ENCODE measurements at places on chromosomes 13 and 19. TPM values are rescaled to one million over a fixed set of nuclear protein-coding genes. Genes with fewer than 3 reads are reported as not detected.

ZNF738 gene
- total RNA-seq: 18.4 TPM

PABPC3 gene
- total RNA-seq: 0.06 TPM

AXL gene
- 224 TPM for total RNA-seq

DNA sequence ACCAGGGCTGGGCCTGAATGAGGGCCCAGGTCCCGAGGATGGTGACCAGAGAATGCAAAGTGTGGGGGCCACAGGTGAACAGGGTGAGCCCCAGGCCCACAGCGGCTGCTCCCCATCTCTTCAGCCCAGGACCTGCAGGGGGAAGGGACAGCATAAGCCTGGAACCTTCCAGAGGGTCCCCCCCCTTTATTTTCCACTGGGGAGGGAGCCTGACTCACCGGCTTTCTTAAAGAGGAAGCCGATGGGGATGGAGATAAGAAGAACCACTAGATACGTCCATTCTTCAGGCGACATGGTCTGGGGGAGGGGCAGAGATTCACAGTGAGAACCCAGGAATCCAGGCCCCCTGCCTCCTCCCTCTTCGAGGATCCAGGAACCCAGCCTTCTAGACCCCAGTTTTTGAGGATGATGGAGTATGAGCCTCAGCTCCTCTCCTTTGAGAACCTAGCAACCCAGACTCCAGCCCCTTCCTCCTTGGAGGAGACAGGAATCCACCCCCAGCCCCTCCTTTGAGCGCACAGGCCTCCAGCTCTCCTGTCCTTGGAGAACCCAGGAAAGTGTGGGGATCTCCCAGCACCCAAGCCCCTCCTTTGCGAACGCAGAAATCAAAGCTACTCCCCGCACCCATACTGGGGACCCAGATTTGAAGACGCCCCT is 1.0 kb downstream of the MBOAT7 start:
- peak; percentile 67 for DNase-seq
- H3K36me3 ChIP-seq: peaks cover 37% of the 10 kb centered on the region
- H3K4me3 ChIP-seq: peak overlapping the region; percentile 88
- H3K27me3 ChIP-seq: no peaks in the 10 kb centered on the region
- peak overlapping the region; percentile 56 for H3K27ac ChIP-seq
- peaks cover 13% of the 10 kb centered on the region for H3K4me1 ChIP-seq

KCNN4 gene
- total RNA-seq: 5.1 TPM

DNA sequence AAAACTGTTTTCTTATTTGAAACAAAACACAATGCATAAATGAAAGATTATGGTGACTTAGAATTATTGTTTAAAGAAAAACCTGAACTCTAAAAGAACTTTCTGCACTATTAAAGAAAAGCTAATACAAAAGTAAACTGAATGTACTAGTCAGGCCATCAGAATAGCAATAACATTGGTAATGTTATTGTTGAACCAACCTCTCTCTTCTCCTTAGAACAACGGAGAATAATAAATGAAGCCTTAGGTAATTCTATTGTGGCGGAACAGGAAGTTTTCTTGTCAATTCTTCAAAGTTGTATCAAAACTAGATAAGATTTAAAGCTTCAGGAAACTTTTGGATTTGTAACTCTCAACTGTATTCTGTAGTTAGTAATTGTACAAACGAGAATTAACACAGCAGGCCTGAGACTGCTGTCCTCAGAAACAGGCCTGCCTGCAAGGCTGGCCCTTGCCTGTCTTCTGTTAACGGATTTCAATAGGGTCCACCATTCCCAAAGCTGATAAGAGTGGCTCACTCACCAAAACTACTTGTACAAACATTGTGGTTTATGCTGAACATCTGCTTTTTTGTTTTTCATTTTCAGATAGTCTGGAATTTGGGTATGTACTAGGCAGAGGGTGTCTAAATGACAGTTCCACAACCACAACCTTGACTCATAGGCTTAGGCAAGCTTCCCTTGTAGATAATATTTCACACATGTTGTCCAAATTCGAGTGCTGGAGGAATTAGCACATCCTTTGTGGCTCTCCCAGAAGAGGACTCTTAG is 825.8 kb downstream of the GPC5 start:
- no peaks in the 10 kb centered on the region for H3K36me3 ChIP-seq
- H3K4me1 ChIP-seq: no peaks in the 10 kb centered on the region
- no peak overlapping the region for H3K4me3 ChIP-seq
- H3K27ac ChIP-seq: no peak overlapping the region
- no peaks in the 10 kb centered on the region for H3K27me3 ChIP-seq

DNA sequence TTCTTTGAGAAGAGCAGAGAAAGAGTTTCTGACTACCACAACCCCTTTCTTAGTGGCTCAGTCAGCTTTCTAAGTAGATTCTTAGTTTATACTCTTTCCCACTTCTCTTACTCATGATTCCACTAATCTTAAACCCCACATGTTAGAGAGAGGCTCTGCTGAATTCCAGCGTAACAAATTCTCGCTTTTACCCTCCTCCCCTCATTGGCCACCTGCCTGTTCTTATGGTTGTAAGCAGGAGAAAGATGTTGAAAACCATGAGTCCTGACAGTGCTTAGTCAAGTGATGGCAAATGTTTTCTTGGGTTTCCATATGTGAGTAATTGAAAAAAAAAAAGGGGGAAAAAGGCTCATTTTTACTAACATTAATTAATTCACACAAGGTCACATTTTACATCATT is 125.9 kb downstream of the ZDHHC20 start:
- DNase-seq: no peak
- no peaks in the 10 kb centered on the region for H3K27me3 ChIP-seq
- H3K36me3 ChIP-seq: no peaks in the 10 kb centered on the region

DNA sequence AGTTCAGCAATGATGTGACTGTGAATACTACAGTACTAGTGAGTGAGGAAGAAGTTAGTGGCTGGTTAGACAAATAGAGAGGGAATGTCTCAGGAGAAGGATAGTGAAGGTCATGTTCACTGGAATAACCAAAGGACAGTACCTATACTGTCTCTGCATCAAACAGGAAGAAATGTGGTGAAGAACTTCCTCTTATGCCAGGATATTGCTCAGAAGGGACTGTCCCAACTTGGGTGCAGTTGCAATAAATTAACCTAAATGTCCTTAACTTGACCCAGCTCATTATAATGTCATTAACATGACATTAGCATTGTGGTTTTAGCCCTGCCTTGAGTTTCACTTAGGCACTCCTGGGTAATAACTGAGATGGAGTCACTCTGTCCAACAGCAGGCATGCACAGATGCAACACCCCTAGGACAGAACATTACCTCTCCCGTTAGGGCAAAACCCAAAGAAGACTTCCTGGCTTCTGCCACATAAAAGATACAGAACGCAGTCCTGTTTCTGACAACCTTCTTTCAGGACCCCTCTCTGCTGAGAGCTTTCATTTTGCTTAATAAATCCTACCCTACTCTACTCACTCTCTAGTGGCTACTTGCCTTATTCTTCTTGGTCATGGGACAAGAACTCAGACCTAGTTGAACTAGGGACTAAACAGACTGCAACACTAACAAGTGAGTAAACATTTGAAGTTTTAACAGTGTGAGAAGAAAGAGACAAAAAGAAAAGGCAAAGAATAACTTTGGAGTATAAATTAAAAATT is 1591.6 kb upstream of the MIR17HG start:
- no peak for DNase-seq
- H3K4me1 ChIP-seq: no peaks in the 10 kb centered on the region
- no peak overlapping the region for H3K4me3 ChIP-seq
- no peaks in the 10 kb centered on the region for H3K36me3 ChIP-seq
- no peak overlapping the region for H3K27ac ChIP-seq

CFAP97D2 gene
- total RNA-seq: 0.08 TPM

DNA sequence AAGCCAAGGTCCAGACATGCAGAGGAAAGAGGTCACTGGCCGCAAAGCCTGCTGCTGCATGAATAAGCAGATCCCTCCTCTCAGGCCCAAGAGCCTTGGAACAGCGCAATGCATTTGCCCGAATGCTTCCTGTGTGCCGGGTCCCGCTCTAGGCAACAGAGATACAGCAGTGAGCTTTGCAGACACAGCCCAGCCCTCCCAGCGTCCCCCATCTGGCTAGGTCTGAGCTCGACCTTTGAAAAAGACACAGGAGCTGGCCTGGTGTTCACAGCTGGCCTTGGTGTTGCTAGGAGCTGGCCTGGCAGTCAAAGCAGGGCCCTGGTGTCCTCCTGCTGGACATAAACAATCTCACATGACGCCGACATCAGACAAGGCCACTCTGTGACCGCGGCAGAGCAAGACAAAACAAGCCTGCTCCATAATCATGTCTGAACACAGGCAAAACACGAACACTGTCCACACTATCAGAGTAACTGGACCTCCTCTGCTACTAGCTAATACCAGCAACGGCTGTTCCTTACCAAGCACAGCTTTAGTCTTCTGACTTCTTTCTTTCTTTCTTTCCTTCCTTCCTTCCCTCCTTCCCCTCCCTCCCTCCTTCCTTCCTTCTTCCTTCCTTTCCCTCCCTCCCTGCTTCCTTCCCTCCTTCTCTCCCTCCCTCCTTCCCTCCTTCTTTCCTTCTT is 5.7 kb upstream of the PEX11G start:
- H3K27ac ChIP-seq: no peak overlapping the region
- peaks cover 11% of the 10 kb centered on the region for H3K27me3 ChIP-seq
- H3K4me1 ChIP-seq: peaks cover 14% of the 10 kb centered on the region
- no peaks in the 10 kb centered on the region for H3K36me3 ChIP-seq
- no peak overlapping the region for H3K4me3 ChIP-seq

DNA sequence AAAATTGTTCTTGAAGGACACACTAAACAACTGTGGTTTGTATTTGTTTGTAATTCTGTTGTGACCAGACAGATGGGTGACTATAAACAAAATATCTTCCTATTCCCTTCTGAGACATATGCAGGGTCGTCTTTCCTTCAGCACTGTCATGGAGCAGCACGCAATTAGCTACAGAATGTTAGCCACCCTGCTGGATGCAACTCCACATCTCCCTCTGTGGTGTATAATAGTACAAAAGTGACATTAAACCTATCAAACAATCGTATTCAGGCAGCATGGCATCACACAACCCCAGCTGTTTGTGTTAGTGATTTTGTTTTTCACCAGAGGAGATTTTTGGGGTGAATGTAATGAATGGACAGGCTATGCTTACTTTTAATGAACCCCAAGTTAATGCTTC is 146.2 kb downstream of the GPC6 start:
- peaks cover 18% of the 10 kb centered on the region for H3K27me3 ChIP-seq

DNA sequence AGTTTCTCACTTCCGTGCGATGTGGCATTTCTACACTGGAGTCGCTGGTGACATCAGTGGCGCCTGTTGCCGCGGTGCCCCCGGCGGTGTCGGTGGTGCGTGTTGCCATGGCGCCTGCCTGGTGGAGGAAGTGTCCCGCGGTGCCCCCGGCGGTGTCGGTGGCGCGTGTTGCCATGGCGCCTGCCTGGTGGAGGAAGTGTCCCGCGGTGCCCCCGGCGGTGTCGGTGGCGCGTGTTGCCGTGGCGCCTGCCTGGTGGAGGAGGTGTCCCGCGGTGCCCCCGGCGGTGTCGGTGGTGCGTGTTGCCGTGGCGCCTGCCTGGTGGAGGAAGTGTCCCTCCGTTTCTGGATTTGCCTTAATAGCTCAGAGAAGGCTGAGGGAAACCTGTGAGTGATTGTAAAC is 127.6 kb downstream of the KDM4B start:
- H3K27me3 ChIP-seq: no peaks in the 10 kb centered on the region
- peaks cover 22% of the 10 kb centered on the region for H3K36me3 ChIP-seq
- no peaks in the 10 kb centered on the region for H3K4me1 ChIP-seq
- H3K27ac ChIP-seq: no peak overlapping the region
- DNase-seq: no peak
- H3K4me3 ChIP-seq: no peak overlapping the region

ZNF625 gene
- total RNA-seq: 8.4 TPM

CACNA1A gene
- not detected for total RNA-seq

URI1 gene
- total RNA-seq: 88.3 TPM

GRCh38 chr13:58051807-58052375 is 420.3 kb downstream of the PCDH17 start:
- H3K27ac ChIP-seq: no peak overlapping the region
- no peak overlapping the region for H3K4me3 ChIP-seq
- H3K4me1 ChIP-seq: no peaks in the 10 kb centered on the region
- no peaks in the 10 kb centered on the region for H3K27me3 ChIP-seq
- no peak for DNase-seq
- no peaks in the 10 kb centered on the region for H3K36me3 ChIP-seq

PTOV1 gene
- 65.8 TPM for total RNA-seq

NXNL1 gene
- total RNA-seq: not detected

- H3K36me3 ChIP-seq: no peaks in the 10 kb centered on the region
- DNase-seq: no peak
- H3K4me3 ChIP-seq: no peak overlapping the region
- H3K4me1 ChIP-seq: no peaks in the 10 kb centered on the region
- no peaks in the 10 kb centered on the region for H3K27me3 ChIP-seq
These were observed 30.7 kb downstream of the SLC25A42 start for GRCh38 chr19:19094513-19094912.

SLC7A10 gene
- not detected for total RNA-seq

DNA sequence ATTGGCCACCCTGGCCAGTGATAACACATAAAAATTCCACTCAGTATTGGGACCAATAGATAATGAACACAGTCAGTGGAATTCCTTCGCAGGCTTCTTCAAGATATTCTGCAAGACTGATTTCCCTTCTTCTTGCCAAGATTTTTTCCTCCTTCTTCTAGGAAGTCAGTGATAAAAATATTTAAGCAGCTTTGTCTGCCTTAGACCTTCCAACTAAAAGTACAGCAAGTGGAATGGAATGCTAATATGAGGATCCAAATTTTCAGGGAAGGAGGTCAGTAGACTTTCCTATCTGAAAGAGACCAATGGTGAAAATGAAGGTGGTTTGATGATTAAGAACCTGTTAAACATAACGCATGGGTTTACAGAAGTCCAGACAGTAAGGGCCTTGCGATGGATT is 9.6 kb downstream of the STARD13 start:
- H3K36me3 ChIP-seq: peaks cover 53% of the 10 kb centered on the region
- peaks cover 71% of the 10 kb centered on the region for H3K4me1 ChIP-seq
- no peak overlapping the region for H3K27ac ChIP-seq
- no peaks in the 10 kb centered on the region for H3K27me3 ChIP-seq

GRCh38 chr19:43731846-43732245 is 16.0 kb downstream of the IRGC start:
- H3K27ac ChIP-seq: no peak overlapping the region
- peaks cover 80% of the 10 kb centered on the region for H3K36me3 ChIP-seq
- DNase-seq: no peak
- no peaks in the 10 kb centered on the region for H3K27me3 ChIP-seq

DNA sequence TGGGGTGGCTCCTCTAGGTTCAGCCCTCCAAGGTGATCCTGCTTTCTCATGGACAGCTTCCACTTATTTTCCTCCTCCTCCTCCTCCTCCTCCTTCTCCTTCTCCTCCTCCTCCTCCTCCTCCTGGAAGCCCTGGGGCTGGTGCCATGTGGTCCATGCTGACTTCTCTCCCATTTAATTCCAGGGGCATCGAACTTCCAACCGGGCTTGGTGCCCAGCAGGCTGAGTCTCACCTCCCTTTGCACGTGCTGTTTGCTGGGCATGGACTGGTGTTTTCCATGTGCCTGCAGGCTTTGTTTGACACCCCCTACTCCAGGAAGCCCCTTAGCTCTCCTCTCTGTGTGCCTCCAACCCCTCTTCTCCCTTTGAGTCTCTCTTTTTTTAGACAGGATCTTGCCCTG is 3.7 kb downstream of the MAST3 start:
- peaks cover 24% of the 10 kb centered on the region for H3K4me1 ChIP-seq
- DNase-seq: no peak
- H3K27ac ChIP-seq: no peak overlapping the region
- no peak overlapping the region for H3K4me3 ChIP-seq
- H3K27me3 ChIP-seq: no peaks in the 10 kb centered on the region
